ENCODE measurements at places on chromosomes 11 and 22.

GRCh38 chr22:21698430-21699329 lies 32.9 kb downstream of the PPIL2 start:
- DNase-seq: peak; percentile 69

- no peak for DNase-seq
These were observed 655.6 kb upstream of the CNTN5 start for GRCh38 chr11:98365190-98365589.

- no peak for DNase-seq
These were observed 71.1 kb upstream of the BID start for GRCh38 chr22:17845327-17845726.

DNA sequence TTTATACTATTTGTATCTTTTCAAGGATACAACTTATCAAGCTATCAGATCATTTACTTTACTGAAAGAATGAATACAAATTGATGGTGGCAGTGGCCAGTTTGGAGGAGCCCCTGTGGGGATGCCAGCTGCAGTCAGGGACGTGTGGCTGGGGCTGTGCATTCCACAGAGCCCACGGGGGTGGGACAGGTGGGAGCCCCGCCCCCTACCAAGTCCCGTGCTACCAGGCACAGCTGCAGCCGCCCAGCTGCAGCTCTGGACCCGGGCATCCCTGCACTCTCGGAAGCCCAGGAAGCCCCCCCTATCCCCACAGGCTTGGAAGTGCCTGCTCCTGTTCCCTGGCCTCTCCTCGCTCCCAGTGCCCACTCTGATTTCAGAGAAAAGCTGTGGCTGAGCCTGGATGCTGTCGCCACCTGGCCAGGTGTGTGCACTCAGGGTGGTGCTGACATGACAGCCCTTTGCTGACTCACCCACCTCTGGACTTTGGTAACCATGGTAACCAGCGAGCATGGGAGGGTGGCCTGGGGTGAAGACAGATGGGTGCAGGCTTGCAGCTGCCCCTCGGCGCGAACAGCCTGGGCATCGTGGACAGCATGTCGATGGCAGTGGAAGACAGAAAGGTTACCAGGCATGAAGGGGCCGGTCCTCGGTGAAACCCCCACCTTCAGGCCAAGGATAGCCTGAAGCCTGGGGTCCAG lies 138.1 kb downstream of the SBF2 start:
- no peak for DNase-seq

DNA sequence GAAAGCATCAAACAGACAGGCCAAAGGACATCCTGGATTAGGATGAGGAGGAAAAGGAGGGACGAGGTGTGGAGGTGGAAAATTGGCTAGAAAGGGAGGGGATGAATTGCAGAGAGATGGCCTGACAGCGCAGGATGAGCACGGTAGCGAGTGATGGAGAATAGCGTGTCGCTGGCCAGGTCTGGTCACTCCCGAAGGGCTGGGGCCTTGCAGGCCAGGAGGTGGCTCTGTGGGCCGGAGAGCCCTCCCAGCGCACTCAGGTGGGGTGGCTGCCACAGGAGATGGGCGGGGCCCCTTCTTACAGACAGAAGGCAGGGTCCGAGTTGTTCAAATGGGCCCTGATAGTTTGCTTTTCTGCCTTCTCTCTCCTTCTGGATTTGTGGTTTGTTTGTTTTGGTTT lies 37.1 kb upstream of the THY1 start:
- DNase-seq: no peak

Data from SJSA1 (cell line).